ENCODE measurements at places on chromosomes 1 and 21. TPM values are rescaled to one million over a fixed set of nuclear protein-coding genes. Genes with fewer than 3 reads are reported as not detected.

DNA sequence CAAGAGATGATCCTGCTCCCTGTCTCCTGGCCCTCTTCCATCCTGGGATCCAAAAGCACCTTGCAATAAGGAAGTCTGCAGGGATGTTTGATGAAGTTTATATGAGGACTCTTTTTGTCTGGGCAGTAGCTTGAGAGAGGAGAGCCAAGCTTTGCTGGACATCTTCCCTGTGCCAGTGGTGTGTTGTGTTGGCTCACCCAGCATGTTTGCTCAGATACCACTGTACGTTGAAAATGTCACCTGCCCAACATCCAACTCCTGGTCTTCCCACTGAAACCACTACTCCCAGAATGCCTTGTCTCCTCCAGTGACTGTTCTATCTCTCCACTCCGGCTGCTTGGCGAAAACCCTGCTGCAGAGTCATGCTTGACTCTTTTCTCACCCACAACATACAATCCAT, 12.8 kb downstream of the CDK18 start:
- no peak for DNase-seq

AUNIP gene
- 12.4 TPM for total RNA-seq

MMEL1 gene
- not detected for total RNA-seq

GRCh38 chr1:54335011-54335754, 71.0 kb downstream of the SSBP3 start:
- peak; percentile 60 for DNase-seq

C1orf216 gene
- 14.7 TPM for total RNA-seq

DNA sequence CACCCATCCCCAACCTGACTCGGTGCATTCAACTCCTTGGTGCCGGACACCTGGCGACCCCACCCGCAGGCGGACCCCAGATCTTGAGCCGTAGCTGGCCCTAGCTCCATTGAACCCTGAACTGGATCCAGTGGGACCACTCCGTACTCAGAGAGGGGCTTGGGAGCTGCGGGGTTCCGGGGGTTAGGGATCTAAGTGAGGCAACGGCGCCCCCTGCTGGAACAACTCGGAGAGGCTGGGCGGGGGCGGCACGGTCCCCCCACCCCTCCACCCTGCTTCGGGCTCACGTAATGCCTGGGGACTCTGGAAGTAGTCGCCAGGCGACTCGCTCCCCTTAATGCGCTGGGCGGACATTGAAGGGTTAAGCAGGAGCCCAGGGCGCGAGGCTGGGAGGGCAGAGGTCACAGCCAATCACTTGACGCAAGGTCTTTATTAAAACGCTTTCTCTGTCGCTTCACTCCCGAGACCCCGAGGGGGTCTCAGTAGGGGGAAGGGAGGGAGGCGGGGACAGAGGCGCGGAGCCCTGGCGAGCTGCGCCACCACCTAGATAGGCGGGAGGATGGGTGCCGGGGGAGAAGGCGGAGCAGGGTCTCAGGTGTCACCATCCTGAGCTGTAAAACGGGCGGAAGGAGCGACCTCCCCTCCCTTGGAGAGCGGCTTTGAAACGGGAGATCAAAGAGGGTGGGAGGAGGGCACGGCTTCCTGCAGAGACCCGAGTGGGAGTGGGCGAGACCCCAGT, 704 bp upstream of the CRABP2 start:
- no peak for DNase-seq

SELE gene
- not detected for total RNA-seq

DNA sequence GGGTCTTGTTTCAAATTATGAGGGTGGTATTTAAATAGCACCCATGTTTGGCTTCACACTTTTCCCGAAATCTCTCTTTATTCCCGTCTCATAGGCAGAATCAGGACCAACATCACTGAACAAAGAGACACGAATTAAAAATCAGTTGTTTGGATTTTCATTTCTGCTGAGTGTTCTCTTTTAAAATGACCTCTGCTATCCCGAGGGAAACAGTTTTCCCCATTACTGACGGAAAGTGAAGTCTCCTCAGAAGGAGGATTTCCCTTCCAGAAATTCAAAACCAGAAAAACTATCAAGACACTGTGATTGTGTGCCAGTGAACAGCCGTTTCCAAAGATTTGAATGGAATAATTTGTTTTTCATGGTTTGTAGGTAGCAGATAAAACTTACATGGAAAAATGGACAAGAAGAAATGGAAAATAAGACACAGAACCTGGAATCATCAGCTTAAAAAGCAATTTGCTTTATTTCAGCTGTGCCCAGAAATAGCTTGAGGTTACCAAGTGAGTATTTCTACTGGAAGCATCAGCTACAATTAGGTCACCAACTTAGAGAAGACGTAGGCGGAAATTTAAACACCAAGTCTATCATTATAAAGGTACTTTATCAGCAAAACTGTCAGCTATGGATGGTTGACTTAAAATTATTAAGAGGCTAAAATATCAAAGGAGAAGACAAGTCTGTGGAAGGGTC, 68.5 kb downstream of the RUNX1 start:
- DNase-seq: no peak

RCSD1 gene
- not detected for total RNA-seq

DNA sequence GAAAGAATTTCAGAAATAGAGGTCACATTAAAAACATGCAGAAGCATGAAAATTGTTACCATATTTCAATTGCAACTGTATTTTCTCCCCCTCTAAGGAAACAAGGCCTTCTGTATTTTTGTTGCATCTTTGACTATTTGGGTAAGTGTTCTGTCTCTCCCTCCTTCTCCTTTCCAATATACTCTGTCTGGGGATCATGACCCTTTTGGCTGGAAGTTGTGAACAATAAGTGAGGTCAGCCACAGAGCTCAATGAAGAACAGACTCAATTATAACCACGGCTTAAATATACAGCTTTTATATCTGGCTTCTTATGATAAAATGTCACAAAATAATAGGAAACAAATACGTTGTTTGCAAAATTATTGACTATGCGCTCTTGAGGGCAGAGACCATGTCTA, 47.1 kb downstream of the SPAG17 start:
- DNase-seq: no peak

OR2L8 gene
- not detected for total RNA-seq

ZNF593OS gene
- total RNA-seq: not detected

- no peak for DNase-seq
Measured at GRCh38 chr1:117106478-117106877, 15.1 kb downstream of the TRIM45 start.

GRCh38 chr1:27342391-27342777, 562 bp downstream of the SYTL1 start:
- DNase-seq: no peak

GRCh38 chr1:226066415-226067078, 4.0 kb downstream of the H3-3A start:
- DNase-seq: no peak

KCNT2 gene
- total RNA-seq: 0.18 TPM

GRCh38 chr1:177798614-177799013, 171.2 kb downstream of the SEC16B start:
- DNase-seq: no peak

GNPAT gene
- 79.6 TPM for total RNA-seq

PLD5 gene
- total RNA-seq: not detected

DNA sequence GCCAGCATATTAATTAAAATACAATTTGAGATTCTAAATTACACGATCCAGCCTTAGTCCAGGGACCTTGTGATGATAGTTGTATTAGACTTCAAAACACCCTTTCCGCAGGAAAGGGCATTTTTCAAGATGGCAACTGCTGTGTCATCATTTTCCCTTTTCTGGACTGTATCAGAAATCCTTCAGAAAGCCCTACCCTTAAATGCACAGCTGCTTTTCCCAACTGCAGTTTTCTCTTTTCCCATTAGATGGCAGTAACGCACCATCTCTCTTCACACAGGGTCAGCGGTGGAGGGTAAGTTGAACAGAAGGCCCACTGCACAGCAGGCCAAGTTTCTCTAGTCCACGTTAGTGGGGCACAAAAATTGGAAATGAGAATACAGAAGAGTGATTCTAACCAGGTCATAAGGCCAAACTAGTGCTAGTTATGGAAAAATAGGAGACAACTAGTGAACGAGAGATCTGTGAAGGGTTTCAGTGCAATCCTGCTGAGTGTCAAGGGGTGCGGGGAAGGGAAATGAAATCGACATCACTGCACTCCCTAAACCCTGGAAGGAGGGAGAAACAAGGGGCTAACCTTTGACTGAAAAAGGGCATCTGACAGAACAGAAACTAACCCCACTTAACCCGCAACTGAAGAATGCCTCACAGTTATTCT, 22.1 kb upstream of the TDRD10 start:
- DNase-seq: peak; percentile 81

DNA sequence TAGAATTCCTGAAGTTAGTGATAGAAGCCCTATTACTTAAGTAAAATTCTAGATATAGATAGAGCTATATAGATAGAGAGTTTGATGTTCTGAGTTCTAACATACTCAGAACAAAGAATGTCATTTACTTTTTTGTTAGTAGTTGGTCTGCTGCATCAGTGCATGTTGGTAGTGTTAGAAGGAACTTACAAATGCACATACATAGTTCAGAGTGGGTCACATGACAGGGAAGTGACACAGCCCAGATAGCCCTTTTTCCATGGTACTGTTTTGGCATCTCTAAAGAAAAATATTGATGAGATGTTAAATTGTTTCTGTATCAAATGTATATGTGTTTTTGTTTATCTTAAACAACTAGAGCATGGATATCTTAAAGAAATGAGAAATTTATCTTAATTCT, 45.7 kb downstream of the DHX9 start:
- no peak for DNase-seq

- no peak for DNase-seq
Measured at GRCh38 chr1:237062976-237063375, 21.0 kb downstream of the RYR2 start.

DNA sequence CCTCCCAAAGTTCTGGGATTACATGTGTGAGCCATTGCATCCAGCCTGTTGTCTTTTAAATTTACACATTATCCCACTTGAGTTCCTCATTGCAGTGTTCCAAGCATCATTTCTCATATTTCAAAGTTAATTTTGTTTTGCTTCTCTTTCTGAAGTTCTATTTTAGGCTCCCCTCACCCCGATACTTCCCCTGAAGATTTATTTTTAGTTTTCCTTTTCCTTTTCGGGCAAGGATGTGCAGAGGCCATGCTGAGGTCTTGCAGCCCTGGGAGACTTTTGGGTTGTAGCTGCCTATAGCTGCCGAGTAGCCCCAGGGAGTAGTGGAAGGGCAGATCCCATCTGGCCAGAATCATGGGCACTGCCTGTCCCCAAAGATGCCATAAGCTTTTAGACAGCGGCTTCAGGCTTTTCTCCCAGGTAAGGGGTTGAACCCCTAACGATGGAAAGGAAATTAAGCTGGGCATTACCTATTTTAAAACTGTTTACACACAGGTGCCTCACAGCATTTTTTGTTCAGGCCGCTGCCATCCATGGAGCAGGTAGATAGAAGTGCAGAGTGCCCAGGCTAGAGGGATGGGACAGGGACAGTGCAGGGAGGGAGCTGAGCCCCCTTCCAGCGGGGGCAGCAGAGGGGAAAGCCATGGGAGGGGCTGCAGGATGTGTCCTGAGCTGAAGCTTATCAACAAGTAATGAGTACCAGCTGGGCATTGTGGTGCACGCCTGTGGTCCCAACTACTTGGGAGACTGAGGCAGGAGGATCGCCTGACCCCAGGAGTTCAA, 15.9 kb downstream of the PSEN2 start:
- no peak for DNase-seq

- DNase-seq: no peak
Measured at GRCh38 chr1:113538225-113538624, 147.9 kb downstream of the MAGI3 start.

- no peak for DNase-seq
Measured at GRCh38 chr1:109691759-109692158, 4.1 kb downstream of the GSTM1 start.

- DNase-seq: no peak
Measured at GRCh38 chr1:21290546-21290944, 282 bp upstream of the ECE1 start.

- DNase-seq: no peak
Measured at GRCh38 chr1:23352096-23352695, 8.1 kb upstream of the HNRNPR start.

DIRAS3 gene
- 0.06 TPM for total RNA-seq

DNA sequence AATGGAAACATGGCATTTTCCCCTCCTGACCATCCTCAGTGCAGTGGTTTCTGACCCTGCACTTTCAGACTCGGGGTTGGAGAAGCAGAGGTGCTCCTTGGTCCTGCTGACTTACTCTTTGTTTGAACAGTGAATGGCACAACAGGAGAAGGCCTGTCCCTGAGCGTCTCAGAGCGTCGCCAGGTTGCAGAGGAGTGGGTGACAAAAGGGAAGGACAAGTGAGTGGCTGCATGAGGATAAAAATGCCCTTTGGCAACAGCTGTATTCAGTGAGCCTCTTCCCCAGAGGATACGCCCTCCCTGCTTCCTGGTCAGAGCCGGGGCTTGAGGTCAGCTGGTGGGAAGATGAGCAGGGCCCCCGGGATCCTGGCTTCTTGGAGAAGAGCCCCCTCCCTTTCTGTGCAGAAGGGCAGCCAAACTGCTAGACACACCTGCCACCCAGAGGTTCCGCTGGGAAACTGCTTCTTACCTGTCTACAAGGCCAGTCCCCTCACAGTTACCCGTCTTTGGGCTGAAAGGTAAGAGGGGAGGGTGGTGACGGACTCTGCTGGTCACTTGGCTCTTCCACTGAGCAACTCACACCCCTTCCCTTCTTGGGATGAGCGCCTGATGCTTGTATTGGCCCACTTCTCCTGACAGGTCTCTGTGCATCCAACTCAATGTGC, 16.6 kb downstream of the NPL start:
- no peak for DNase-seq

DNA sequence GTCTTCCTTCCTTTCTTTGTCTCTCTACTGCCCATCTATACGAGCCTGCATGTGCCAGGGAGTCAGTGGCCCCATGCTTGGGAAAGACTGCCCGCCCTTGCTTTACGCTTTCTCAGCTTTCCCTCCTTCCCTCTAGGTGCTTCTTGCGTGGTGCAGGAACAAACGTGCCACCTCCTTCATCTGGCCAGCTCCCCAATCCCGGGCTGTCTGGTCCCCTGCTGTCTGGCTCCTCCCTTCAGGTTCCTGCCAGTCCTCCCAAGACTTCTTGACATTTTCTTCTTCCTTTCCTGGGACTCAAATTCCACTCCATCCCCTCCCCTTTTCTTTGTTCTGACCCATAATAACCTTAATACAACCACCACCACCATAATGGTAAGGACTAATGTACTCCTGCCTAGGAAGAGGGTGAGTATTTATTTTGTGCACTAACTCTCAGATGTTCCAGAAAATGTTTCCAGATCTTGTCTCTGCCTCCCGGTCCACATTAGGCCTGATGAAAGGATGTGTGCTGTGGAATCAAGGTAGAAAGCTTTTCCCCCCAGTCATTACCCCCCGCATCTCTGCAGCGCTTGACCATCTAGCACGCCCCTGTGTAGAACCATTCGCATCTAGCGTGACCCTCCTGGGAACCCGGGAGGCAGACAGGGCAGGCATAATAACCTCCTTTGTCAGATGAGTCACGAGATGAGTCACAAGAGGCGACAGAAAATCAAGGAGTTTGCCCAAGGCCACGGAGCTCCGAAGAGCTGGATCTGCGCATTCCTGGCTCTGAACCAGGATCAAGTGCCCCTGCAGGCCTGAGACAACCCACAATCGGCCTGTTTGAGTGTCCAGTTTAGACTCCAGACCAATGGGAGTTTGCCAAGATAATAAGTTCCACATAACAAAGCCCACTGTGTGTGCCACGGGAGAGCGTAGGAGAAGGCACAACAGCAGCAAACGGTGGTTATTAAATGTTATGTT, 60.1 kb upstream of the NEK2 start:
- peak; percentile 95 for DNase-seq

KPRP gene
- total RNA-seq: not detected

CFHR5 gene
- total RNA-seq: not detected

NTMT2 gene
- total RNA-seq: not detected

- DNase-seq: no peak
Measured at GRCh38 chr1:65112811-65113210, 35.2 kb upstream of the AK4 start.
